NCI-H1417 (cell line): ENCODE measurements at places on chromosomes 3 and 15.
A peak's percentile ranks its signal among the peaks of the same experiment; 100 is the strongest.

DNA sequence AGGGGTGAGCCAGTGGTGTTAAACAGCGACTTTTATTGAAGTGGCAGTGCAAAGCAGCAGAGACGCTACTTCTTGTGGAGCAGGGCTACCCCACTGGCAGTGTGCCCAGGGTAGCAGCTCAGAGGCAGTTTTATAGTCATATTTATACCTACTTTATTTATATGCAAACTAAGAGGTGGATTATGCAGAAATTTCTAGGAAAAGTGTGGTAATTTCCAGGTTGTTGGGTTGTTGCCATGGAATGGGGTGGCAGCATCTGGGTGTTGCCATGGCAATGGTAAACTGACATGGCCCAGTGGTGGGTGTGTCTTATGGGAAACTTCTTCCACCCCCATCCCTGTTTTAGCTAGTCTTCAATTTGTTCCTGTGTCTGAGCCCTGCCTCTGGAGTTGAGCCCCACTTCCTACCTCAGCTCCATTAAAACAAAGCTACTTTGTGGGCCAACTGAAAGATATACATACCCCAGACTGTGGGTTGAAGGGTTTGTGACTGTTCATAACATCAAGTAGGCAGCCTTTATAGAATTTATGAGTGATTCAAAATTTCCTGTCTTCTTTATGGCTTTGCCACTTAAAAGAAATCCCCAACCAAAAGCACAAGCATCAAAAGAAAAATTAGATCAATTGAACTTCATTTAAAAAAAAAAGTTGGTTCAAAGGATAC is 60.3 kb downstream of the EBLN2 start:
- no peak for DNase-seq

GRCh38 chr3:51734572-51734907 is 27.7 kb downstream of the GRM2 start:
- no peak for DNase-seq

- DNase-seq: no peak
These were observed 236.6 kb downstream of the KCNH8 start for GRCh38 chr3:19384868-19385267.

DNA sequence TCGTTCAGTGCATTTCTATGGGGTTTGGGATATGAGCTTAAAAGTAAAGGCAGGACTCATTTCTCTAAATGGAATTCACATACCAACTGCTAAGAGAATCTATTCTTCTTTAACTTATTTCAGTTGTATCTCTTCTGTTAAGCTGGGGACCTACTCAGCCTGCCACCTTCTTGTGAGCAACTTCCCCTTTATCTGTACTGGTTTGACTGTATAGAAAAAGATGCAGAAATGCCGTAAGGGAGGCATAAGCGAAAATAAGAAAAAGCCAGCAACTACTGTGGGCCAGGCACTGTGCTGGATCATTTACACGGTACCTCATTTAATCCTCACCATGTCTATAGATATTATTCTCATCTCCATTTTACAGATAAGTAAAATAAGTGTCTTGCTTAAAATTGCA is 38.4 kb downstream of the RBMS3 start:
- DNase-seq: no peak

DNA sequence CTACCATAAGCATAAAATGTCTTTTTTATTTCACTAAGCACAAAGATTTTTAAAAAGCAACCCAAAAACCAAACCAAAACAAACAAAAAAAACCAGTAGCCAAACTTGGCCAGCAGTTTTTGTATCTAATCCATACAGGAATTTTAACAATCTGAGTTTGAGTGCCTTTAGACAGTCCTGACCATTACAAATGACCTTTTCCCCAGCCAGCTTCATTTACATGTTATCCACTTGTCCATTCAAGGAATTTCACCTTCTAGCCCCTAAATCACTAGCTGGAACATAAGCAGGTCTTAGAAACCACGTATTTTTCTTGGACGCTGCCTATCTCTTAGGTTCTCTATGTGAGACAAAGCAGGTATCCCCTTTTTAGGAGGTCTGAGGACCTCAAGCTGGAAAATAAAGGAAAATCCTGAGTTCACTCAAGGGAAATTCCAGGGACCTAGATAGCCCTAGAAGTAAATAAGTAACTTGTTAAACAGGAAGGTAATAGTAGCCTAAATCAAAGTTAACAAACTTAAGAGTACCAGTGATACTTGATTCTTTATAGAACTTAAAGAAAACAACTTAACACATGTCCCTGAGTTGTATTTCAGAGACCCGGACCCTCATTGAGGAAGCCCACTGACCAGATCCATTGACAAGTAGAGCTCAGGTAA is 34.2 kb downstream of the CIP2A start:
- DNase-seq: no peak

DNA sequence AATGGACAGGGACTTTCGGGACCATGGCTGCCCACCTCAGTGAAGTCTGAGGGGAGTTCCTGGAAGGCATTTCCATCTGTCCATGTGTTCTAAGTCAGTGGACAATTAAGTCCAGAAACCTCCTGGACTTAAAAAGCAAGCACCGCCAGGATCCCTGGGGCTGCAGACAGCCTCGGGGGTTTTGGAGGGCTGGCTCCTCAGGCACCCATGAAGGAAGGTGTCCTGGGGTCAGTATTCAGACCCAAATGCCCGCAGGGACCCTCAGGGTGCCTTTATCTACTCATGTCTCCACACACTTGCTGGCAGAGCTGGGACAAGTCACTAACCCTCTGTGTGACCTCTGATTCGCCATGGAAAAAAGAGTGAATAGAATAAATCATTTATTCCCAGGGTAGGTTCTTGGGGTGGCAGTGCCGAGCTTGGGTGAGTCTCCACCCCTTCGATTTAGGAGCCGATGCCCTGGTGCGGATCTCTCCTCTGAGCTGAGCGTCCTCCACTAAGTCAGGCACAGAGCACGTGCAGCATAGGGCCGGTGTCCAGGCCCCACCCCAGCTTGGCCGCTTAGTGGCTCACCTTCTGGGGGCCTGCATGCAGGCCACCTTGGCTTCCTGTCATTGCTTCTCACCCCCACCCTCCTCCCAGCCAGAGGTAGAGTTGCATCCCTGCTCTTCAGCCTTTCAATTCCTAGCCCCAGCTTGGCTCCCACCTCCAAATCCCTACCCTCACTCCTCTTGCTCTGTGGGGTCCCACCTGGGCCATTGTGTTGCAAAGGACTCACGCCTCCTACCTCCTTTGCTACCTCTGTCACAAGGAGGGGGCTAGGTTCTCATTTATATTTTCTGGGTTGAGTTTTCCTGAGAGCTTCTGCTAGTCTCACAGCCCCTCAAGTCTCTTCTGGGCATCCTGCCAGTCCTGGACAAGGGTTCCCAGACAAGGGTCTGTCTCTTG is 19.9 kb downstream of the SLC6A6 start:
- no peak for DNase-seq

DNA sequence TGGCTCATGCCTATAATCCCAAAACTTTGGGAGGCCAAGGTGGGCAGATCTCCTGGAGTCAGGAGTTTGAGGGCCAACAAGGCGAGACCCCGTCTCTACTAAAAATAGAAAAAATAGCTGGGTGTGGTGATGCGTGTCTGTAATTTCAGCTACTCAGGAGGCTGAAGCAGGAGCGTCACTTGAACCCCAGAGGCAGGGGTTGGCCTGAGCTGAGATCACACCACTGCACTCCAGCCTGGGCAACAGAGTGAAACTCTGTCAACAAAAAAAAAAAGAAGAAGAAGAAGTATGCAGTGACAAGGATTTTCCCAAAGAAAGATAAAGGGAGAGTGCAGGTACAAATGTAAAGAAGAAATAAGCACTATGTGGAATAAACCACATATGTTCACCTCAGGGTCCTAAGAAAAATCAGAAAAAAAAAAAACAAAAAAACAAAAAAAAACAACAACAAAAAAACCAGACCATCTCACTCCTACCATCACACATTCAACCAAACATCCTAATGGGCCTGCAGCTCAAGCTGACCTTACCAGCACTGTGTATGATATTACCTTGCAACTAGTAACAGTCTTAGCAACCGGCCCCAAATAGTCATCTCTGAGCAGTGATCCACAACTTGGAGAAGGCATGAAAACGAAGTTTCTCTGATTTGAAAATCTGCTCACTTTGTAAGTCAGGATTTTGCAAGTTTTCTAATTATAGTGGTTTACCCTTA is 296.7 kb upstream of the PROK2 start:
- DNase-seq: no peak

DNA sequence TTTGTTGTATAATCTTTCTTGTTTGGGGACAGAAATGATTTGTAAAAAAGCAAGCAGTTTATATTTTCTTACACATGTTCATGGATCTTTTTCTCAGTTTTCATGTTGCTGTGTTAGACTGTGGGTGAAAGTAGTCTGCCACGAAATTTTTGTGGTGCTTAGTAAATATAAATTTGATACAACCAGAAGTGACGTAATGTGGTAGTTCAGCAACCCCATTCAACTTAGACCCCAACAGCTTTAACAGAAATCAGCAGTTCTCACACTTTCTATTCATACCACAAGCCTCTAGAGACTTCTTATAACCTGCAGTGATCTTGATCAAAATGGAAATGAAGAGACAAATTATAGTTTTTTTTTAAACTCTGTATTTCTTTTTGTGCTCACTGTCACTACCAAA is 120.2 kb upstream of the IGSF10 start:
- DNase-seq: no peak

GRCh38 chr3:183449791-183450190 is 21.4 kb upstream of the MCF2L2 start:
- DNase-seq: no peak

- no peak for DNase-seq
These were observed 91.0 kb downstream of the CPN2 start for GRCh38 chr3:194259982-194260766.

- no peak for DNase-seq
These were observed 27.5 kb downstream of the NBEAL2 start for GRCh38 chr3:47007001-47007400.

DNA sequence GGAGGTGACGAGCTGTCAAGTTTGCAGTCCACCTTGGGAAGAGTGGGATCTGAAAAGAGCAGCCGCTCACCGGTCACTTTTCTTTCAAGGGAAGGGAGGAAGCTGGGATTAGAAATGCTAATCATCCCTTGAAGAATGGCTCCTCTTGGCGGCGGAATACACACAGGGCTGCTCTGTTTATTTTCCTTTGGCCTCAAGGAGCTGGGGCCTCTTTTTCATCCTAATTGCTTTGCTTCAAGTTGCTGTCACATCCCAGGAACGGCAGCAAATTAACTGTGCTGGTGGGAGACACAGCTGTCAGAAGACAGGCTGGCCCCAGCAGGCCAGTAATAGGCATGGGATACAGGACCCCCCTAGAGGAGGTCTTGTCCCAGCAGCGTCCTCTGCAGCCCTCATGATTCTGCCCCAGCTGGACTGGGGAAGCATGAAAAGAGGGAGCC is 6.7 kb downstream of the KBTBD13 start:
- peak; percentile 25 for DNase-seq

GRCh38 chr3:45848392-45848791 is 6.5 kb upstream of the LZTFL1 start:
- DNase-seq: peak; percentile 84

GRCh38 chr15:43544266-43544665 is 26.9 kb downstream of the MAP1A start:
- DNase-seq: no peak

- no peak for DNase-seq
These were observed 248.7 kb downstream of the GABRG3 start for GRCh38 chr15:27219636-27220035.

GRCh38 chr3:70970171-70970570 is 613.4 kb downstream of the FOXP1 start:
- no peak for DNase-seq

DNA sequence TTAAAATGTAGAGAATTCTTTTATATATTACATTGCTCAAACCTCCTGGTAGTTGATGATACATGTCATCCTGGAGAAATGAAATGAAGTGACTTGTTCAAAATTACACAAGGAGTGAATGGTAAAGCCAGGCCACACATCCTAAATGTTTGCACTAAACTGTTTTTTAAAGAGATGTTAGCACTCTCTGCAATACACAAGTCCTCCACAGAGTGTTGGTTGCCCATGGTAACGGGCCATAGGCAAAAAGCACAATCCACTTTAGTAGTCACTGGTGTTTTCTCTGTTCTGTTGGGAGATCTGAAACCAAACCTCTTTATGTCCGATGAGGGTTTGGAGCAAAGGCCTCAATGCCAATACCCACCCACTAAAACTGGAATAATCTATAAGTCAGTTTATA is 907.4 kb downstream of the NTRK3 start:
- peak; percentile 46 for DNase-seq

GRCh38 chr15:26561896-26562295 is 211.0 kb downstream of the GABRB3 start:
- no peak for DNase-seq

DNA sequence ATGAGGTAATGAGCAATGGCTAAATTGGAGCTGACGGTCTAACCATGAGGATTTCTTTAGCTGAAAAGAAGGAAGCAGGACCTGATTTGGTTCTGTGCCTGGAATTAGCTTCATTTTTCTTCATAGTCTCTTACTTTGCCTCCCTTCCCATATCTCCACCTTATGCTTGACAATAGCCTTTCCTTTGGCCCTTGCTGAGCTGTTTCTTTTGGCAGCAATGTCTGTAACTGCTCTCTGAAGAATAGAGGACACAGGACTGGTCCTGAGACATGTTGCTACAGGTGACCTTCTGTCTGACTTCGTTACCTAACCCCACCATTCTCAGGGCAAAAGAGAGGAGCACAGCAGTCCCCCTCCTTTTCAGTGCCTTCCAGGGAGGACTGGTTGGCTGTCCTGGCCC is 122.4 kb downstream of the SSR3 start:
- DNase-seq: no peak

- DNase-seq: no peak
These were observed 266.8 kb downstream of the ABHD5 start for GRCh38 chr3:43957553-43957952.

GRCh38 chr3:14518893-14519292 is 21.2 kb downstream of the GRIP2 start:
- no peak for DNase-seq

- no peak for DNase-seq
These were observed 400.0 kb downstream of the ROBO1 start for GRCh38 chr3:79367803-79368202.

GRCh38 chr3:168289471-168290008 is 193.8 kb upstream of the GOLIM4 start:
- DNase-seq: no peak

- no peak for DNase-seq
These were observed 130.0 kb downstream of the FRMD4B start for GRCh38 chr3:69255928-69256327.

DNA sequence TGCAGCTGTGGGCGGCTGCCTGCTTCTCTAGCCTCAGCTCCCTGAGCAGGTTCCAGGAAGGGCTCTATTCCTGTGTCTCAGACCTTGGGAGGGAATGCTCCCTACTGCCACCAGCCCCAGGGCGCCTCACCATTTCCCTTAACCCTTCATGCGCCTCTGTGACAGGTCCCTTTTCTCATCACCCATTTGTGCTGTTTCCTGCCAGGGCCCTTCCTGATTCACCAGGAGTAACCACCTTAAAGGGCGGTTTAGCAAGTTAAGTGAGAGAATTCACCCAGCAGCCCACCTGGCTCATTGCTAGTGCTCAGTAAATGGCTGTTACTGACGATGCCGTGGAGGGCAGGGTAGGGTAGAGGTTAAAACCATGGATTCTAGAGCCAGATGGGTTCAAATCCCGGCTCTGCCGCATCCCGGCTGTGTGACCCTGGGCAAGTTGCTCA is 87.8 kb downstream of the WNT7A start:
- DNase-seq: no peak
